ENCODE measurements at places on chromosomes 5 and 9. TPM values are rescaled to one million over a fixed set of nuclear protein-coding genes. Genes with fewer than 3 reads are reported as not detected.

- no peaks in the 10 kb centered on the region for H3K36me3 ChIP-seq
- DNase-seq = no peak
- no peak overlapping the region for H3K27ac ChIP-seq
- H3K4me1 ChIP-seq = no peaks in the 10 kb centered on the region
- no peaks in the 10 kb centered on the region for H3K27me3 ChIP-seq
Observed at GRCh38 chr9:76087976-76088375, 197.5 kb downstream of the PCSK5 start.

- DNase-seq = no peak
- no peaks in the 10 kb centered on the region for H3K4me1 ChIP-seq
- no peak overlapping the region for H3K4me3 ChIP-seq
- no peaks in the 10 kb centered on the region for H3K36me3 ChIP-seq
- H3K27ac ChIP-seq = no peak overlapping the region
Observed at GRCh38 chr5:138721979-138722378, 31.2 kb upstream of the CTNNA1 start.

DNA sequence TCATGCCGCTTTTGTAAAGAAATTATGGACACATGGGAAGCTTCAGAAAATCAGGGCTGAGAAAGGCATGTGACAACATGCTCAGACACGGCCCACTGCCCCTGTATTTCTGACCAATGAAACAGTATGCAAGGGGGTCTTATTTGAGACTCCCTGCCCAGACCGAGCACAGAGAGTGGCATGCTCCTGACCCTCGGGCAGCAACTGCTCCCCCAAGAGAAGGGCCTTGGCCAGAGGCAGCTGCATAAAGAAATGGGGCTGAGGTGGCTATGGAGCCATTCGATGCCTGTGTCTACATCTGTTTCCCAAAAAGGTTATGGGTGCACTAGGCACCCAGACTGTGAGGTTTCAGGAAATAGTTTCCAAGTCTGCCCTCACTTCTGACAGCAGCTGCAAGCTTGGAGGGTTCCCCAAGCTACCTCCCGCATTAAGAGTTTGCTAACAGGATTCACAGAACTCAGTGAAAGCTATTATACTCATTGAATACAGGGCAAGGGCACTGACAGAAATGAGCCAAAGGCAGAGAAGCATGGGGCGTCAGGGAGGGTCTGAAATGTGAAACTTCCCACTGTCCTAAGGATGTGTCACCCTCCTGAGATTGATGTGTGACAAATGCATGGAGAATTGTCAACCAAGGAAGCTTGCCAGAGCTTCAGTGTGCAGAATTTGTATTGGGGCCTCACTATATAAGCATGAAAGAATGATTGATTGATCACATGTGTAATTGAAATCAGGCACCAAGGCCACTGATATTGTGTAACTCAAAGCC lies 94.3 kb downstream of the DAP start:
- no peak overlapping the region for H3K4me3 ChIP-seq
- DNase-seq = no peak
- H3K27ac ChIP-seq = no peak overlapping the region
- H3K36me3 ChIP-seq = no peaks in the 10 kb centered on the region

AGXT2 gene
- not detected for polyA plus RNA-seq

CBY3 gene
- not detected for polyA plus RNA-seq
